SHP77 (cell line): ENCODE measurements at places on chromosomes 2 and 18.

DNA sequence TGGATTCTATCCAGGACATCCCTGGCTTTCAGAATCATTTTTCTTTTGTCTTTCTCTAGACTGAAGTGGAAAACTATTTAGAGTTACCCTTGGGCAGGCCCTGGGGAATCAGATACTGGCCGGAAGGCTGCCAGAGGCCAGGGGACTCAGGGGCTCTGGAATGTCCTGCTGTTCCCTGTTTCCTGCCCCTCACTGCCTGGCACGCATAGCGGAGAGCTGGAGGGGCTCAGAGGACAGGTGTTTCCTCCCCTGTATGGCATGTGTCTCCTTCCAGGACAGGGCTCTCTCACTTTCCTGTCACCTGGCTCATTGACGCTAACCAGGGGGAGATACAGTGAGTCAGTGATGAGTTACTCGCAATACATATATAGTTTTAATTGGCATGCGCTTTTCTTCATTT lies 38.8 kb downstream of the DYSF start:
- no peak for DNase-seq

GRCh38 chr2:18588049-18588448 lies 1.3 kb downstream of the NT5C1B start:
- no peak for DNase-seq

- DNase-seq: no peak
Observed at GRCh38 chr18:31592506-31593157, 955 bp downstream of the TTR start.

DNA sequence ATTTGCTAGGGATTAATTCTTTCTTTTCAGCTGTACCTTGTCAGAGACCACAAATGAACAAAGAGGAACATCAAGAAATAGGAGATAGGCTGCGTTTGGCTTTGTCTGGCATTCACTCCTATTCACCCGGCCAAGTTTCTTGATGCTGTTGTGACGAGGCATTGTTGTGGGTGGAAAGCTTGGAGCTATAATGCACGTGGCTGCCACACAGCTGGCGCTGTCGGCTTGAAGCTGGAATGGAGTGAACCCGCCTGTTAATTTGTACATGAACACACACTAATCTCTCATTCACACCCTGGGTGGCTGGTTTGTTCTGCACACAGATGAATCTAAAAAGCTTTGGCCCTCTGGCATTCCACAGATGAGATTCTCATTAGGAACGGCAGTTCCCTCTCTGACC lies 274.9 kb upstream of the GYPC start:
- no peak for DNase-seq

DNA sequence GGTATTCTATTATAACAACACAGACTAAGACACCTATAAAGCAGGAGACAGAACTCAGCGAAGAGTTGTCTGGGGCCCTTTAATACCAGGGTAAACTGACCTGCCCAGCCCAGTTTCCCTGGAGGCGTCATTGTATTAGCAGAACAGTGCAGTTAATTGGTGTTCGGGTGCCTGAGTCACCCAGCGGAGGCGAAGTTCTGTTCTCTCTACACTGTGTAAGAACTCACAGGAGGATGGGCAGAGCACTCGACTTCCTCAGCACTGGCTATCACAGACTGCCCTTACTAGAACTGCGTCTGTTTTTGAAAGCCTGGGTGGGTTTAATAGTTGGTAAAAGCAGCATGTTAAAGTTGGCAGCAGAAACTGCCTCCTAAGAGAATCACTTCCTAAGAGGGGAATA lies 106.5 kb upstream of the ATP8B1 start:
- no peak for DNase-seq

DNA sequence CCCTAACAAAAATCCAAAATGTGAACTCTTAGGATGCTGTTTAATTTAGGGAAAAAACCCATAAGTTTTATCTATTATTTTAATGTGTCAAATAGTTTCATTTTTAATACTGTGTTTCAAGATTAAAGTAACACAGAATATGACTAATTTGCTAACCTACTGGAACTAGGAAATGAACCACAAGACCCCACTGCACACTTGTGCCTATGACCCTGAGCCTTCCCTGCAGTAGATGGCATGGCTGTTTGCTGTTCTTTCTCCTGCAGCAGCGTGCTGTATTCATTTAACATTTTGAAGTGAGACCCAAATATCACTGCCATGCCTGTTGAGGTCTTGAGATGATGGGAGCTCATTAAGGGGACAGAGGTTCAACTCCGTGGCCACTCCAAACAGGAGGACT lies 565.2 kb upstream of the NRP2 start:
- no peak for DNase-seq

- DNase-seq: no peak
Observed at GRCh38 chr2:170243898-170244297, 66.0 kb downstream of the MYO3B start.

DNA sequence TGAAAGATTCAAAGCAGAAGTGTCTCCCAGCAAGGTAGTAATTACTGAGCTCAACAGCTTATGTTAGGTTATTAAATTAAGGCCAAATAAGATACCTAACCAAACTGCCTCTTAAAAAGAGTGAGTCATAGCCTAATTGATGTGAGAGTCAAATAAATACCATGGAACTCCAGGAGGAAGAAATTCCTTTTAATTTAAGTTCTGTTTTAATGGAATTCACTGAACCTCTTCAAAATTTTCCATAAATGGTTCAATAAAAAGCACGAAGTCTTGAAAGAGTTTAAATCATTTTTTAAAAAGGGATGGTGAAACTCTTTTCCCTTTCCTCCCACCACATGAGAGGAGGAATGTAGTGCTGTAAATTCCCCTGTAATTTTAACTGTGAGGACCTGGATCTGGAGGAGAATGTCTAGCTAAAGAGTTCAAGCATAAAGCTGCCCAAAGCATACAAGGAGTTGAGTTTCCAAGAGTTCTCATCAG lies 180.8 kb upstream of the MMADHC start:
- no peak for DNase-seq

- no peak for DNase-seq
Observed at GRCh38 chr2:214830794-214831346, 21.4 kb upstream of the BARD1 start.

DNA sequence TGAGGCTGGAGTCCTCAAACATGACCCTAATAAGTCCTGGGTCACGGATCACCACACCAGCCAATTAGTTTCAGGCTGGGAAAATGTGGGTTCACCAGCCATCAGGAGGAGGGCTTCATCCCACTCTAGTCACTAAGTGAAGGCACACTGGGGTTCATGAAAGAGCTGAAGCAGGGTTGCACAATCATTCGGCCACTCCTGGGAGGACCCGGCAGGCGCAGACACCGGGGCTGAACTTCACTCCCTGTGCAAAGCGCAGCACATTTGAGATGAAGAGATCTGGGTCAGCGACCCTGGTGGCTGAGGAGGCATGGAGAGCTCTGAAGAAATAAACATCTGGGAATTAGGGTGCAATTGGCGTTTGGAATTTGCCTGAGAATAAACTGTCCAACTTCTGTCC lies 684.4 kb upstream of the SALL3 start:
- DNase-seq: no peak

DNA sequence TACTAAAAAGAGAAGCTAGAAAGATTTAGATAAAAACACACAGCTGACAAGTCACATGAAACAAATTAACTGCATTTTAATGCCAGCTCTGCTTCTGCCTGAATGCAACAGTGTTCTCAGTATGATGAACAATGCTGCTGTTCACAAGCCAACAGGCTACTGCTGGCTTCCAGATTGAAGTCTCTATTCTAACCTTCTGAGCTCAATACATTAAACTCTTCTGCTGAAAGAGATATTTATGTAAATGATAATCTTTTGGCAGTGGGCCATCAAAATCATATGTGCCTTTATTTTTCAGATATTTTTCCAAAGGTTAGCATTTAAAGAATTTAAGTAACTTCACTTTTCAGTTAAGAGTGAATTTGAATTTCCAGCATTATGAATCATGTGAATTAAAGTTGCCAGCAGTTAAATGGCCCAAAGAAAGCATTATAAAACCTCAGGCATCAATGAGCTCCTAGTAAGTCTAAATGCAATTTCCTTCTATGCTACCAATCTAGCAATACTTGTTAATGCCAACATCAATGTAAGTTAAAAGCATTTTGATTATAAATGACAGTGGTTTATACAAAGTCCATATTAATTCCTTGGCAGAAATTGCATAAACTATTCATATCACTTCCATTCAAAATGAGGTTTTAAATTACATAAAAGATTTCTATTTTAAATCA lies 72.4 kb downstream of the ID2 start:
- no peak for DNase-seq

- DNase-seq: no peak
Observed at GRCh38 chr2:218970894-218971293, 11.4 kb downstream of the CDK5R2 start.

DNA sequence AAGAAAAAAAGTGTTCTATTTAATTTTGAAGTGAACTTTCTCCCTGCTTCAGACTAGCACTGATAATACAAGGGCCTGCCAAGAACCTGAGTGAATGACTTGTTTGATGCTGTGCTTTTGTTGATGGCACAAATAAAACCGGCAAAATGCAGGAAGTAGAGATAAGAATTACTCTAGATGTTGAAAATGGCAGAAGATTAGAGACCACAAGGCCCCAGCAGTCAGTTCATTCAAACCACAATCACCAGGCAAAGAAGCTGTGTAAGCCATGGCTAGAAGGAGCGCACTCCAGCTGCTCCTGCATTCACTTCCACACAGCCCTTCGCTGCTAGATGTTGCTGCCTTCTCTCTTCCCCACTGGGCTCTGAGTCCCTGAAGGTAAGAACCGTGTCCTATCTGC lies 297.1 kb downstream of the AGPS start:
- DNase-seq: no peak

DNA sequence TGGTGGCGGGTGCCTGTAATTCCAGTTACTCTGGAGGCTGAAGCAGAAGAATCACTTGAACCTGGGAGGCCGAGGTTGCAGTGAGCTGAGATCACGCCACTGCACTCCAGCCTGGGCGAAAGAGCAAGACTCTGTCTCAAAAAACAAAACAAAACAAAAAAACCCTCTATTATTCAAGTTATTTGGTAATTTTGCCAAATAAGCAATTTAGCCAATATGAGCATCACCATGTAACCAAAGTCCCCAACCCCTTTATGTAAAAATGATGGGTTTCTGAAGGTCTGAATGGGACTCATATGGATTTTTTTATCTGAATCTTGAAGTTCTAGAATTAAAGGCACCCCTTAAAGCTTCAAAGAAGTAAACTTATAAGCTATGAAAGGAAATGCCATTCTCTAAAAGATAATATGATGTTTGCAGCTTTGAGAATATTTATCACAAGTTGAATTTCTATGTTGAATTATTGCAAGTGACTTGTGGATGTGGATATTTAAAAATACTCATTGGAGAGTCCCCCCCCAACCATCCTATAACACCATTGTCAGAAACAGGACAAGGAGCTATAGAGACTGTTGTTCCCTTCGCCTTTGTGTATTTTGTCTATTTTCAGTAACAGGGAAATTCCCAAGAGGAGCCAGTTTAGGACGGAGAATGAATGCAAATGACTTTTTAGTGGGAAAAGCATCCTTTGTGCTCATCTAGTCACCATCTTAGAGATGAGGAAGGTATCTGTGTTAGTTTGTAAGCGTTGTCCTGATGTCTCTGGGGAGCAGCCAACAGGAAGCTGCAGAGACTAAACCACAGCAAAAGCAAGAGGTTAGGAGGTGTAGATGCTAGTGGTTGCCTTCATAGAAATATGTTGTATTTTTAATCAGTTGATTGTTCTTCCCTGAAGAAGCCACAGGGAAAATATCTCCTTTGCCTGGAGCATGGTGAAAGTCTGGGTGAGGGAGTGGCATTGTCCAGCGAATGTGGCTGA lies 68.3 kb downstream of the TET3 start:
- no peak for DNase-seq

GRCh38 chr2:234273887-234274584 lies 222.8 kb downstream of the ARL4C start:
- DNase-seq: no peak

- no peak for DNase-seq
Observed at GRCh38 chr2:23828256-23828980, 98.5 kb downstream of the ATAD2B start.

DNA sequence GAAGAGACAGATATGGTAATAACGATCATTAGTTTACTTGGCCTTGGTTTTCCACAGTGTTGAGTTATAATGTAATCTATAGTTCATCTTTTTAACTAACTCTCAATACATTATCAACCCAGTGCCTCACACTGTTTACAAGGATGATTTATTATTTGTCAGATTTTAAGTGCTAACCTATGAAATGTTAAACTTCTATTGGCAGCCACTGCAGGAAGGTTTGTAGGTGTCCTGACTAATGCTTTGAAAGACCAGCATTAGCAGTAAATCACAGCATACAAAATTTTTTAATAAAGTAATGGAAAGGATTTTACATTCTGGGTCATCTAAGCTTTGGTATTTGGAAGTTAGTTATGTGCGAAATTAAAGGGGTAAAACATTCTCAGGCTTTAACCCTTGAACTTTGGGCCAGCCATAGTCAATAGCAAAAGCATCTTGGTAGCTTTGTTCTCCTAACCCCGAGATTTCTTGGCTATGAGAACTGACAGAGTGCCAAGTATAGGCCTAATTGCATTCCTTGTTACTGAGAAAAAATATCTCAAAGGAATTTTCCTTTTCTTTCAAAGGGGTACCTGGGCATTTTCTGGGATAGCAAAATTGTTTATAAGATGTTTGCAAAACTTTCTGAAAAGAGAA lies 30.6 kb downstream of the SPATS2L start:
- DNase-seq: no peak

DNA sequence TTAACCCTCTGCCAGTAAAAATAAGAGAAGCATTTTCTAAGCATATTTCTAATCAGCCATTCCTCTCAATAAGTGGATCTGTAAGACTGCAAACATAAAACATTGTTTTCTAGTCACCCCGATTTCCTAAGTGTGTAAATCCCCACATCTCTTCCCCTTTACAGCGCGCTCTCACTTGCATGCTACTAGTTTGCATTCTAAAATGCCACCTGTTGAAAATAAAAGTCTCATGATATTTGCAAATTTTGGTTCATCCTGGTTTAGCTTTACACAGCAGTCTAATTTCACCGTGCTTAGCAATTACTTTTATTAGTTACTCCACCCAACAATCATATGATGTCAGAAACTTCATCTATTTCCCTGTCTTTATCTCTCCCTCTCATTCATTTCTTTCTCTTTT lies 1230.7 kb upstream of the ZEB2 start:
- DNase-seq: no peak

DNA sequence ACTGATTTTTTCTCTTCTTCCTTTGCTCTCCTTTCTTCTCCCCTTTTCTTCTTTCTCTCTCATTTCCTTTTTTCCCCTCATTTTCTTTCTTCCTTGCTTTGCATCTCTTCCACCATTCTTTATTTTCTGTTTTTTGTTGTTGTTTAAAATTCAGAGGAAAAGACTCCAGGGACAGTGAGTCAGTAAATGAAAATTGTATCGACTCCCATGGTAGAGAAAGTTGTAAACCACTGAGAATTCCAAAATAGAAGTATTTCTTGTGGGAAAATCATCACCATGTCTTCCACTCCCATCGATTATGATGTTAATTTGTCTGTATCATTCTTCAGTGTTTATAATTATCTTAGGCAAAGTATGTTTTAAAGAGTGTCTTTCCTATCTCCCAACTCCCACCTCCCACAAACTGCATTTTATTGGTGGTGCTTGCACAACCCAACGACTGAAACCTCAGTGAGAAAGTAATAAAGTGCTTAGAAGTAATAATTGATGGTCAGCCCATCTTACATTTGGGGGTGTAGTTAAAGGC lies 134.3 kb downstream of the IRS1 start:
- no peak for DNase-seq
